ENCODE measurements at places on chromosomes 2 and 18.

GRCh38 chr2:121868652-121869051 lies 113.2 kb downstream of the TSN start:
- no peak for DNase-seq

DNA sequence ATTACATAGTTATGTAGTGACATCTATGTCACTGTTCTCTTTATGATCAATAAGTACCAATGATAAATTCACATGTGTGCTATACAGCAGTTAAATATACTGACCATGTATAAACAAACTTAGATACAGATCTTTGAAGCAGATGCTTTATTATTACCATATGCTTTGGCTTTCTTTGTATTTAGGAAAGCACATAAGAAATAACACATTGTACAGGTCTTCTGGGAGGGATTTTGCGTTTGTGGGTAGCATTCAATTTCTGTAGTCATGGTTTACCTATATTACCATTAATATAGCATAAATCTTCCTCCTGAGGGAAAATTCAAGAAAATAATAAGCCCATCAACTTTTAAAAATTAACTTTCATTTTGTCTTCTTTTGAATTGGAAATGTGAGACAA lies 1.6 kb upstream of the PDE1A start:
- DNase-seq, result no peak

- DNase-seq, result no peak
Observed at GRCh38 chr2:65700720-65701119, 268.3 kb upstream of the SPRED2 start.

DNA sequence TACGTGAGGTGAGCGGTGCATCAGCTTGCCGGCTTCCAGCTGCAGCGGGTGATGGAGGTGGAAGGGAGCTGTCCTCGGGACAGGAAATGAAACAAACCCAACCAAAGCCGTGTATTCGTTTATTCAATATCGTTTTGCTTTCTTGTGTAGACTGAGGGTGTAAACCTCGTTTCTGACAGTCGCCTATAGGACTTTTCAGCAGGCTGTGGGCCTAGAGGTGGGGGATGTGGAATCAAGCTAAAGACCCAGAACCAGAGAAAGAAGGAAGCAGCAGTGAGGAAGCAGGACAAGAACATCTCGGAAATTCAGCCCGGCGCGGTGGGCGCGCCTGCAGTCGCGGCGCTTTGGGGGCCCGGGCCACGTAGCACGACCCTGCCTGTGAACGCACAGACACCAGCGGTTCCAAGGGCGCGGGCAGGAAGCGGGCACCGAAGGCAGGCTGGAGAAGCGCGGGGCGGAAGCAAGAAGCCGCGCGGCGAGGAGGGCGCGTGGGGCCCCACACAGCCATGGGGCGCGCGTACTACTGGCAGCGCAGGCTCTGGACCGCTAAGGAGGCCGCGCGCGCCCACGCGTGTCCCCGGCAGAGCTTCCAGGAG lies 755 bp upstream of the ATP9B start:
- DNase-seq, result no peak

GRCh38 chr2:112725545-112726457 lies 5.0 kb downstream of the NT5DC4 start:
- DNase-seq, result no peak

DNA sequence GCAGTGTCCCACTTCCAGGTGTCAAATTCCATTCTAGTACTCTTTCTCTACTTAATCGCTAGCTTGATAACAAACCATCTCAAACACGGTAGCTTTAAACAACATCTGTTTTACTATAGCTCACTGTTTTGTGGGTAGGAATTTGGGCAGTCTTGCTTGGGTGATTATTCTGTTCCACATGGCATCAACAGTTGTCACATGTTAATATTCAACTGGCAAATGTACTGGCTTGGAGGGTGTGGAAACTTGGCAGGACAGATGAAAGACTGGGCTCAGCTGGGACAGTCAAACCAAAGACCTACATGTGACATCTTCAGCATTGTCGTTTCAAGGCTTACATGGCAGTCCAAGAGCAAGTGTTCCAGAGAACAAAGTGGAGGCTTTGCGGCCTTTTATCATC lies 241.8 kb downstream of the PTH2R start:
- DNase-seq, result no peak

- peak; percentile 27 for DNase-seq
Observed at GRCh38 chr2:61853086-61853846, 594 bp downstream of the FAM161A start.

- peak; percentile 81 for DNase-seq
Observed at GRCh38 chr2:68196120-68196716, 38.5 kb downstream of the PNO1 start.

- DNase-seq, result no peak
Observed at GRCh38 chr2:72718876-72719275, 107.0 kb downstream of the EXOC6B start.

DNA sequence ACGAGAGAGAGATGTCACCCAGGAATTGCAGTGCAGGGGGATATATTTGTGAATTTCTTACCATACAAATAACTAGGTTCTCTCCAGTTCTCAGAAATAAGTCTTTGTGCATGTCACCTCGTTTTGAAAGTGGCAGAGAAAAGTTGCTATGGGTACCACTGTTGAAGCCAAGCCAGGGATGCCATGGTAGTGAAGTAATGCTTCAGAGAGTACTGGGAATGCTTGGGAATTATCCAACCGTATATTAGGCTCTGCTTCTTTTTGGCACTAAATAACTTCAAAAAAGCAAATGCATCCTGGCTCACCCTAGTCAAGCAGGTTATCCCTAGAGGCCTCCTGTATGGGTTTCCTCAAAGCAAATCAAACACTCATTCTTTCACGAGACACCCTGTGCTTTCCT lies 50.7 kb upstream of the DDX18 start:
- no peak for DNase-seq

DNA sequence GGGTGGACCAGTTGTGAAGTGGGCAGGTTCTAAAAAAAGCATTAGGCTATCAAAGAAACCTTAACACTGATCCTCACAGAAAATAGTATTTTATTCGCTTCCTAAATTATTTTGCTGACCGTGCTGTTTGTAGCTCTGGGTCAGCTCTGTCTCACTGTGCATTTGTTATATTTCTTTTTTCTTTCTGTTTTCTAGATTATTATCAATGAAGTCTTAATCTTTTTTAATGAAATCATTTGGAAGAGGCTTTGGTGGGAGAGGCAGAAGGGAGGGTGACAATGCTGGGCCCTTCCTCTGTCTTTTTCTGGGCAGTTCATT lies 213.6 kb downstream of the PTGR3 start:
- no peak for DNase-seq

DNA sequence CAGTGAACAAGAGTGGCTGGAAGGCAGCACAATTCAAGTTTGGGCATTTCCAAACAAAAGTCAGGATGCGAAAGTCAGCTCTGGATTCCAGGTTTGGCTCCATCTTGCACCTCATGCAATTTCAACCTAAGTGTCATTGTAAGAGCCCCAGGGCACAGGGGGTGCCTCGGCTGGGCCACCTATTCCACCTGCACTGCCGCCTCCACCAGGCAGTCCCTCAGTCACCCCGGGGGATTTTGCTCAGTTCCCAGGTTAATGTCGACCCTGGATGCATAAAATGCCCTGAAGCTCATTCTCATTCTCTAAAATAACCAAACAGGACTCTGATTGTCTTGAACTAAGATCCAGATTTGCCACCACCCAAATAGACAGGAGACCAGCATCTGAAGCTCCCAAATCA lies 77.6 kb downstream of the EDAR start:
- DNase-seq, result no peak

Data from erythroblast (primary cell).